AG04450 (cell line): ENCODE measurements at places on chromosomes 2 and 18.

DNA sequence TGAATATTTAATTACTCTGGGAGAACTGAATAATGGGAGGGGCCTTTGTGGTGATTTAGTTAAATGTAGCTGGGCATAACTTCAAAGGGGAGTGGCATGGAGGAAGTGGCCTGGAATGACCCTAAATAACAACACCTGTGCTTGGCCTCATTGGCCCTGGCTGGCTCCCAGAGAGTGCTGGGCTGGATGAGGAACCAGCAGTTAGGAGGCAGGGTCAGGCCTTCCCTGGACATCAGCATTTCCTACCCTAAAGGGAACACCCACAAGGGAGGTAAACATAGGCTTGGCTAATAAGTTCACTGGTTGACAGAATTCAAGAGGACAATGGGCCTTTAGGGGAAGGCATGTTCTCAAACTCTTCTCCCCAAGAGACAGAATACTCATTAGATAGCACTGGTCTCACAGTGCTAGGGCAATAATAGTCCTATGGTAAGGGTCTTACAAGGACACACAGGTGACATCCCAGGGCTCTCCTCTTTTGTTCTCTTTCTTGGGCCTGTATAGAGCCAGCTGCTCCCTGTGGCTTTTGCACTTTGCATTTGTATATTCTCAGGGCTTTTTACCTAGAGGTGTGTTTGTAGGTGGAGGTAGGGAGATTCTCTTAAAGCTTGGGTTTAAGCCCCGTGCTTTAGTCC lies 106.8 kb downstream of the ZNF519 start:
- no peak for DNase-seq

- no peak for DNase-seq
Observed at GRCh38 chr18:64806232-64806631, 657.3 kb upstream of the LINC00305 start.

DNA sequence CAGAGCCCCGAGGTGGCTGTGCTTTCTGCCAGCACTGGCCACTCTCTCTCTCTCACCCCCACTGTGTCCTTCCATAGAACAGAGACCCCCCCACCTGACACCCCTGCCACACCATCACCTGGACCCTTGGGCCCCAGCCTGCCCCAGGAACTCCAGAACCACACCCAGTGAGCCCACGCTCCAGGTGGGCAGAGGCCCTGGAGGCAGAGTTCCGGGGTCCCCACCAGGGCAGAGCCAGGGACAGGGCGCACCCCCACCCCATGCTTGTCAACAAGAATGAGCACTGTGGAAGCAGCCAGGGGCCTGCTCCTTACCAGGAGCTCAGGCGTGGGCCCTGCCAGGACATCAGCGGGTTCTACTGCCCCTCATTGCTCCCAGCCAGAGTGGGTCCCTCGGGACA lies 14.6 kb downstream of the PASK start:
- no peak for DNase-seq

DNA sequence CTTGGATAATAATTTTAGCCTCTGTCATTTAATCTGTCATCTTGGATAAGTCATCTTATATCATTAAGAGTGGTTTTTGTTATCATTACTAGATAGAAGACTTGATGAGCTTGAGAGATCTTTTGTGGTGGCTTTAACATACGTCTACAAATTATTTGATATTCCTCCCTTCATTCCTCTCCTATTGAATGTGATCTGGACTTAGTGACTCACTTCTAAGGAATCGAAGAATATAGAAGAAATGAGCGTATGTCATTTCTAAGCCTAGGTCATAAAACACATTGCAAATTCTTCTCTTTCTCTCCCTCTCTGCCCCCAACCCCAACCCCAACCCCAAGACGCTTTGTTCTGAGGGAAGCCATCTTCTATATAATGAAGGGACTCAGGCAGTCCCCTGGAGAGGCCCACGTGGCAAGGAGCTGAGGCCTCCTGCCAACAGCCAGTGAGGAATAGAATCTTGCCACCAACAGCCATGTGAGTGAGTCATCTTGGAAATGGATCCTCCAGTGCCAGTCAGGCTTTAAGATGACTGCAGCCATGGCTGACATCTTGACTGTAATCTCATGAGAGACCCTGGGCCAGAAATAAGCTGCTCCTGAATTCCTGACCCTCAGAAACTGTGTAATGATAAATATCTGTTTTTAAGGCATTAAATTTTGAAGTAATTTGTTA lies 221.6 kb upstream of the SP5 start:
- DNase-seq: no peak

DNA sequence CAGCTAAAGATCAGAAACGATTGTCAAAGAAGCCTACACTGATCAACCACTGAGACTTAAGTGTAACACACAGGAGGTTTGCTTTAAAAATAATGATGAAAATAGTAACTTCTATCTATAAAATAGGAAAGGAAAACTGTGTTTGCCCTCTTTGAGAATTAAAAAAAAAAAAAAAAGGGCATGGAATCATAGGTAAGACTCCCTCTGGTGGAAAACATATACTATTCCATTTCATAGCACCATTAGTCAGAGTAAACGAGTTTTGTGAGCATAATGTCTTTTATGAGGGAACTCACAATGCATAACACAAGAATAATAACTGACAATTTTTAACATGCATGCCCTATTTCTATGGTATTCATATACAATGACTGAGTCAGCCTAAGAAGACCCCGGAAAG lies 36.3 kb downstream of the SLC35F5 start:
- DNase-seq: no peak
